NCI-H1436 (cell line): ENCODE measurements at places on chromosomes 1 and 21.

- DNase-seq: no peak
Observed at GRCh38 chr1:193221651-193222050, 35.2 kb upstream of the B3GALT2 start.

DNA sequence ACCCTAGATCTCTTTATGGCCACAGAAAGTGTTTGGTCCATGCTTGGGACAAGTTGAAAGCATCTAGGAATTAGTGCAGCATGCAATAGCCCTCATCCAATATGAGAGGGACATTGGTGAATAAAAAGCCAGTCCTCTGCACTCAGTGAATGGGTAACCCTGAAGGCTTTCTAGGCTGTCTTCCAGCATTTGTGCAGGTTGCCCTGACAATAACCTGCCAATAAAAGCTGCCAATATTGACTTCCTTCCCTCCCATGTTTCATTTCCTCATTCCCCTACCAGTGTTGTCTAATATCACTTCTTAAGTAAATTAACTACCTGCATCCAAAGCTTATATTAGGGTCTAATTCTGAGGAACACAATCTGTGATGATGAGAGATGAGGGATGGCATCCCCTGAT lies 563.6 kb upstream of the NEGR1 start:
- DNase-seq: no peak

GRCh38 chr1:32372149-32372756 lies 9.9 kb downstream of the TSSK3 start:
- DNase-seq: no peak

DNA sequence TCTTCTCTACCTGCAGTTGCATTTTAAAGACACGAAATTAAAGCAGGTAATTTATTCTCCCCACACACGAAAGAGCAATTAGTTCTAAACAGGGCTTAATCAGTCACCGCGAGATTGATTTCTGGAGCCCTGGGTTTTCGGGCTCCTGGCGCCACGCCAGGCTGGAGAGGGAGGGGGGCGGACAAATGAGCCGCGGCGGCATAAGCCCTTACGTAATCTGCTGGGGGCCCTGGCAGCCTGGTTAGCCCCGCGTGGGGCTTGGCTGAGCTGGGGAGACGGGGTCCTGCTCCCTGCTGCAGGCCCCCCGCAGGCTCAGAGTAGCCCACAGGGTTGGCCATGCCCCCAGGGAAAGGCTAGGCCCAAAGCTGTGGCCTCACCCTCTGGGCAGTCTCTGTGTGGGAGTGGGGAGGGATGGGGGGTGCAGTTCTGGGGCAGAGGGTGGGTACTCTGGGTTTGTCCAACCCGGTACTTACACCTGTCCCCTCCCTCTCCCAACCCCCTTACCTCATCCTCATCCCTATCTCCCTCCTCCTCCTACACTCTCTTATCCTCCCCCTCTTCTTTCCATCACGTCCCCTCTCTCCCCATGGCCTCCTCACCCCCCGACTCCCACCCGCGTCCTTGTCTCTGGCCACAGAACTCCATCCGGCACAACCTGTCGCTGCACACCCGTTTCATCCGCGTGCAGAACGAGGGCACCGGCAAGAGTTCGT lies 19.9 kb downstream of the FOXO6 start:
- DNase-seq: peak; percentile 97

DNA sequence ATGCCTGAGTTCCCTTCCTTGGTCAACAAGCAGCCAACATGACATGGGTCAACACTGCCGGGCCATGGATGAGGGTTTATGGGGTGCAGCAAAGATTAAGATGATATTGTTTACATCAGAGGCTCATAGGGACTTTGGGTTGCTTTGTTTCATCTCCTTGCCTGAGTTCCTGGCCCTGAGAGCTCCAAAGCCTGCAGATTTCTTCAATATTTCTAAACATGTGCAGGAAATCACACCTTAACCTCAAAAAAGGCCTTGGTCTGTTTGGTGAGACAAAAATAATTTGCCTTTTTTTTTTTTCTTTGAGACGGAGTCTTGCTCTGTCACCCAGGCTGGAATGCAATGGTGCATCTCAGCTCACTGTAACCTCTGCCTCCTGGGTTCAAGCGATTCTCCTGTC lies 876 bp downstream of the SLAMF8 start:
- DNase-seq: no peak

- no peak for DNase-seq
Observed at GRCh38 chr21:21612466-21612865, 614.3 kb downstream of the NCAM2 start.

GRCh38 chr1:4530166-4530785 lies 124.1 kb upstream of the AJAP1 start:
- DNase-seq: no peak

GRCh38 chr1:207702317-207702716 lies 49.5 kb upstream of the CD46 start:
- DNase-seq: no peak

DNA sequence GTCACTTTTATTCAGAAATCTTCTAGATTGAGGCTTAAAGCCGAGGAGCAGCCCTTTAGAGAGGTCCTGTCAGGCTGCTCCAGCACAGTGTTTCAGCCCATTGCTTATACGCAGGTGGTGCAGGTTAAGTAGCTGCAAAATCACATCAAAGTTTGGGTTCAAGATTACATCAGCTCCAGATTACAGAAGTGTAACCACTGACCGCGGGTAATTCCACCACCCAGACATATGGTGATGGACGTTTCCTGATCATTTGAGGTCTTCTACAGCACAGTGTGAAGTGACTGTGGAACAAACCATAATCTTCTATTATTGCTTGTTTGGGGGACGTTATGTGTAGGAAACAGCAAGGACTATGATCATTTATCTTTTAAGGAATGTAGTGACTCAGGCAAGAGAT lies 11.8 kb downstream of the C1orf115 start:
- DNase-seq: no peak
